ENCODE measurements at places on chromosomes 2 and 18.
A peak's percentile ranks its signal among the peaks of the same experiment; 100 is the strongest.

DNA sequence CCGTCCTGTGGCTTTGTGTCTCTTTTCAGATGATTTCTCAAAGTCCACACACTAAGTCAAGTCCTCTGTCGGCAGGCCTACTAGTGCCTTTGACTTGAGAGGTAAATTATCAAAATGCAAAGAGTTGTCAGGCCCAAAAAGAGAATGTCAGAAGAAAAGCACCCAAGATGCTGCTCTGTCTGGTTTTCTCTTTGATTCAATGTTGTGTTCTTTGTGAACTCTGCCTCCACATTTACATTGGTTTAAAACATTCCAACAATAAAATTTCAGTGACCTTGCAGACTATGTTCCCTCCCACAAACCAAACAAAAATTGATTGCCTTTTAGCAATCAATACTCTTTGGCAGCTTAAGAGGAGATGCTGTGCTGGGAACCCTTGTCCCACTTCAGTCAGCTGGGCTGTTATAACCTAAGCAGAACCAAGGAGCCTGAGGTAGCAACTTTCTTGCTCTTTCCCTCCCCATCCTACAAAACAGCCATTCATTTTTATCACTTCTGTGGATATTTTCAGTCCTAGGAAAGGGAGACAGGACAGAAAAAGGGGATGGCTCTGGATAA lies 19.6 kb upstream of the SATB2 start:
- H3K27me3 ChIP-seq, result peaks cover 47% of the 10 kb centered on the region
- no peak overlapping the region for H3K27ac ChIP-seq
- H3K4me1 ChIP-seq, result no peaks in the 10 kb centered on the region
- H3K4me3 ChIP-seq, result no peak overlapping the region

GRCh38 chr2:146129231-146129630 lies 1609.3 kb upstream of the ZEB2 start:
- H3K27ac ChIP-seq, result no peak overlapping the region
- H3K4me1 ChIP-seq, result peaks cover 6% of the 10 kb centered on the region
- DNase-seq, result no peak
- no peaks in the 10 kb centered on the region for H3K36me3 ChIP-seq
- H3K27me3 ChIP-seq, result no peaks in the 10 kb centered on the region
- no peak overlapping the region for H3K4me3 ChIP-seq

DNA sequence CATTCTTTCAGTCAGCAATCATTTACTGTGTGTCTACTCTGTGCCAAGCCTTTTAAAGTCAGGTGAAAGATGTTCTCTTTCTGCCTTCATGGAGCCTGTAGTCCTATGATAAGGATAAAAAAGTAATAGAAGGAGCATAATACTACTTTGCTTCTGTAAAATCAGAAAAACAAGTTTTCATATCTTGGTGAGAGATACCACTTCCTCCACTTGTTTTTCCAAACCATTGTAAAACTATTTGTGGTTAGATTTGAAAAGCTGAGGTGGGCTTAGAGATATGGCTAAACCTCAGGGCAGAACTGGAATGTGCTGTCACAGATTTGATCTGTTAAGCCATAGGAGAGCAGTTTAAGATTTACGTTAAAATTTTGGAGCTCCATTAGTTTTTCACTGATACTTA lies 104.7 kb upstream of the FAM117B start:
- H3K36me3 ChIP-seq, result no peaks in the 10 kb centered on the region
- H3K4me3 ChIP-seq, result no peak overlapping the region
- H3K27me3 ChIP-seq, result no peaks in the 10 kb centered on the region
- H3K27ac ChIP-seq, result no peak overlapping the region
- DNase-seq, result no peak

DNA sequence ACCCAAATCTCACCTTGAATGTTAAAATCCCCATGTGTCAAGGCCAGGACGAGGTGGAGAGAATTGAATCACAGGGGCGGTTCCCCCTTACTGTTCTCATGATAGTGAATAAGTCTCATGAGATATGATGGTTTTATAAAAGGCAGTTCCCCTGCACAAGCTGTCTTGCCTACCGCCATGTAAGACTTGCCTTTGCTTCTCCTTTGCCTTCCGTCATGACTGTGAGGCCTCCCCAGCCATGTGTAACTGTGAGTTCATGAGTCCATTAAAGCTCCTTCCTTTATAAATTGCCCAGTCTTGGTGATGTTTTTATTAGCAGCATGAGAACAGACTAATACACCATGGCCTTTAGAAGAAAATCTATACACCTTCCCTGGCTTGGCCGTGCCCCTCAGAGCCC lies 7.4 kb upstream of the MBP start:
- no peak for DNase-seq
- no peak overlapping the region for H3K4me3 ChIP-seq
- H3K27me3 ChIP-seq, result peaks cover 4% of the 10 kb centered on the region
- H3K27ac ChIP-seq, result no peak overlapping the region
- peaks cover 13% of the 10 kb centered on the region for H3K4me1 ChIP-seq

- H3K27ac ChIP-seq, result no peak overlapping the region
- H3K4me1 ChIP-seq, result no peaks in the 10 kb centered on the region
- H3K27me3 ChIP-seq, result no peaks in the 10 kb centered on the region
- H3K36me3 ChIP-seq, result no peaks in the 10 kb centered on the region
- H3K4me3 ChIP-seq, result no peak overlapping the region
- no peak for DNase-seq
These were observed 667.6 kb downstream of the CNTNAP5 start for GRCh38 chr2:124692707-124693106.

GRCh38 chr2:181058378-181059269 lies 78.2 kb downstream of the UBE2E3 start:
- H3K27ac ChIP-seq, result no peak overlapping the region
- peak; percentile 60 for DNase-seq
- H3K36me3 ChIP-seq, result no peaks in the 10 kb centered on the region
- no peak overlapping the region for H3K4me3 ChIP-seq

GRCh38 chr2:150165988-150166312 lies 321.5 kb downstream of the RND3 start:
- no peaks in the 10 kb centered on the region for H3K4me1 ChIP-seq
- no peak for DNase-seq
- no peak overlapping the region for H3K27ac ChIP-seq
- no peak overlapping the region for H3K4me3 ChIP-seq

DNA sequence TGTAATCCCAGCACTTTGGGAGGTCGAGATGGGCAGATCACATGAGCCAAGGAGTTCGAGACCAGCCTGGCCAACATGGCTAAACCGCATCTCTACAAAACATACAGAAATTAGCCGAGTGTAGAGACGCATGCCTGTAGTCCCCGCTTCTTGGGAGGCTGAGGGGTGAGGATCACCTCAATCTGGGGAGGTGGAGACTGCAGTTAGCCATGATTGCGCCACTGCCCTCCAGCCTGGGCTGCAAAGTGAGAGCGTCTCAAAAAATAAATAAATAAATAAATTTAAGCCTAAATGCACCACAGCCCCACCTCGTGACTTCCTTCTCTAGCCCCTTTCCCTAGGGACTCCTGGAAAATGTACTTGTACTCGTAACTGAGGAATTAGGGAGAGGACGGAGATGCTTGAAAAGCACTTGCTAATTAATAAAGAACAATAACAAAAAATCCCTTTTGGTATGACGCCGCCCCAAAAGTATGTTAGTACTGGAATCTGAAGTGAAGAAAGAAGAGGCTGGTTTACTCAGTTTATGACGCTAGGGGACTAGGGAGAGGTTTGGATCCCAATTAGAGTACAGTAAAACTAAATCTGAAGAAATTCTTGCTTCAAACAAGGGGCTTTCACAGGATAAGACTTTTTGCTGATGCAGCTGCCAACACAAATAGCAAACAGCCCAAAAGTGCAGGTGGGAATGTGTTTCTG lies 887 bp upstream of the ZNF396 start:
- H3K4me1 ChIP-seq, result peaks cover 6% of the 10 kb centered on the region
- H3K4me3 ChIP-seq, result no peak overlapping the region

Data from HepG2 (cell line).